ENCODE measurements at places on chromosomes 7 and 10. TPM values are rescaled to one million over a fixed set of nuclear protein-coding genes. Genes with fewer than 3 reads are reported as not detected.

FXYD4 gene
- not detected for total RNA-seq

FFAR4 gene
- total RNA-seq: 1.7 TPM

GPR26 gene
- not detected for total RNA-seq

TUBAL3 gene
- not detected for total RNA-seq

ZPBP gene
- total RNA-seq: not detected

SHTN1 gene
- 8.1 TPM for total RNA-seq

POT1 gene
- total RNA-seq: 26.7 TPM

PDE6C gene
- total RNA-seq: not detected
